HCT116 (cell line): ENCODE measurements at places on chromosomes 6 and 20.

- DNase-seq: peak; percentile 43
Measured at GRCh38 chr20:39048000-39048696, 86.0 kb downstream of the DHX35 start.

GRCh38 chr6:143262859-143263258 is 187.6 kb downstream of the ADAT2 start:
- no peak for DNase-seq

- DNase-seq: no peak
Measured at GRCh38 chr6:144156338-144156737, 6.0 kb downstream of the STX11 start.

DNA sequence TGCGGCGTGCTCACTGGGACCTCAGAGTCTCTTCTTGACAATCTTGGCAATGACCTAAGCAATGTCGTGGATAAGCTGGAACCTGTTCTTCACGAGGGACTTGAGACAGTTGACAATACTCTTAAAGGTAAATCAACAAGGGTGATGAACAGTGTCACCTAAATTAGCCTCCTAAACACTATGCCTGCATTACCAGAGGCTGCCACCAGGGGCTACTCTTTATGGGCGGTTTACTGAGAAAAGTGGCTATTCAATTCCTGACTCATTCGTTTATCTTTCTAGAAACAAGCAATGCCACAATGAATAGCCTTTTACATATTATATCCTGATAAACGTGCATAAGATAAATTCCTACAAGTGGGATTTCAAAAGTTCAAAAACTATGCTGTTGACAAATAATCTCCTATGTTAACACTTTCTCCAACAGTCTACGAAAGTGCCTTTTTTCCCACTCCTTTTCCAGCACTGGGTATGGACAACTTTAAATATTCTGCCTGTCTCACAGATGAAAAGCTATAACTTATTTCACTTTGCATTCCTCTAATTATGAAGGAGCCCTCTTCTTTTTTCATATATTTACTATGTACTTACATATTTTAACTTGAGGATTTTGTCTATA is 1.3 kb downstream of the BPIFA2 start:
- no peak for DNase-seq

GRCh38 chr20:34567892-34568865 is 9.7 kb downstream of the MAP1LC3A start:
- no peak for DNase-seq

- DNase-seq: no peak
Measured at GRCh38 chr6:95589067-95589466, 11.7 kb downstream of the MANEA start.

DNA sequence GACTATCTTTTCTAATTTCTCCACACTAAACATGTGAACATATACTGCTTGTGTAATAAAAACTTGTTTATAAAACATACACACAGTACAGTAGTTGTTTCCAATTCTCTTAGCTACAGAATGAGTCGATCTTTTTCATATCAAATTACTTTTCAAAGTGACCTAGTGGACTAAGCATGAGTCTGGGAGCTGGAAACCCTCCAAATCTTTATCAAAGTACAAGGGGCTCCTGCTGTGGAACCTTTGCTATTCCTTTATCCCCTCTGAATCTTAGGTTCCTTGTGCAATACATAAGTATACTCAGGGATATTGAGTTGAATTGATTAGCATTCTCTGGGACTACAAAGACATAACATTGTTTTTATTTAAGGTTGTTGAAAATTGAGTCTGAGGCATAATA is 48.7 kb upstream of the TAB2 start:
- DNase-seq: no peak

DNA sequence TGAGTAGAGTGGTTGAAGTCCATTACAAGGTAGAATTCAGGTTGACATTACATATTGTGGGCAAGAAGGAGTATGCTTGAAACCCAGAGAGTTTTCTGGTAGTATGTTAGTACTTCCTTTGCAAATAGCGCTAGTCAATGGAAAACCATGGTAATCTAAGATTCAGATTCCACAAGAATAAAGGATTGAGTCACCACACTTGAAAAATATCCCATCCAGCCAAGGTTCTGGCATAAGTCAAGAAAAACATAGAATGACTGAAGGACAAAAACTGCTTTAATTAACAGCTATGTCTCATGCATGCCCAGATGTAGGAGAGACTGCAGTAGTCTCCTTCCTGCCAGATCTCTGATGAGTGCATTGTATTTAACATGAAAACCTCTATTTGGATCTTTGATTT is 469.8 kb downstream of the BMP2 start:
- no peak for DNase-seq

GRCh38 chr6:42434237-42434636 is 17.5 kb downstream of the TRERF1 start:
- DNase-seq: no peak

- DNase-seq: no peak
Measured at GRCh38 chr6:165637586-165637985, 25.5 kb downstream of the PDE10A start.

DNA sequence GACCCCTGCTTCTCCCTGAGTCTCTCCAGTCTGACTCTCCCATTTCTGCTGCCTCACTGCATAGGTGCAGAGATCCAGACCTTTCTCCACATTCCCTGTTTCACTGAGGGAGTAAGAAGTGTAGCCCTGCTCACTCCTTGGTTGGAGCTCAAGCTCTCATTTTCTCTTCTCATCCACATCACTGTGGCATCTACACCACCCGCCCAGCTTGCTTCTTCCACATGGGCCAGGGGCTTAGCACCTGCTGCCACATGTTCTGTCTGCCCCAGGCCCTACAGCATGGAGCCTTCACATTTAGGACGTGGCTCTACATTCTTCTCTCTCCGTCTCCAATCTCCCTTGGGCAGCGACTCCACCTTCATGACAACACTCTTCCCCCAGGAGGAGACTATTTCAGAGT is 8.5 kb upstream of the GSTA5 start:
- no peak for DNase-seq

- no peak for DNase-seq
Measured at GRCh38 chr6:88050140-88050818, 2.6 kb downstream of the SPACA1 start.

GRCh38 chr6:89037141-89037900 is 43.2 kb upstream of the PNRC1 start:
- DNase-seq: no peak

DNA sequence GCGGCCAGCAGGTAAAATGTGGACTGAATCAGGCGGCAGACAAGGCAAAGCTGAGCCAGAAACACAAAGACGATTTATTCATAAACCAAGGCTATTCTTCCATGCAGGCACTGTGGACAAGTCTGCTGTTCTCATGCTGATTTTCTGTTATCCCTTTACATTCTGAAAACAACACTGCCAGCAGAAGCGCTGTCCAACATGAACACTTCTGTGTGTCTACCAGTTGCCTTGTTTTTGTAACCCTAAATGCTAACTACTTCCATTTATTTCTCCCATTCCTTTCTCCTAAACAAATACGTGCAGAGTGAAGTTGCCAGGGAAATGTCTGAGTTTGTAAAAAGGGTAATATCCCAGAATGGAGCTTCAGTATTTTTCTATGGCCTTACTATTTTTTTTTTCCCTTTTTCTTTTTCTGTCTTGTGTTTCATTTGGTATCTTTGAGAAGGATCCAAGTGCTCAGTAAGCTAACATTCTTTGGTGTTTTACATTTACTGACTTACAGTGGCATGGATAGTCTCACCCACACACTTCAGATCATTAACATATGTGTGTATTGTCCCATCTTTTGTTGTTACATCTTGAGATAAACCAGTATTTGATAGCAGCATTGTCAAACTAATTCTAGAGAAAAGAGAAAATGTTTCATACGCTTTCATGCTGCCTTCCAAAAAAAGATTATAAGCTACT is 1308.9 kb upstream of the MAP3K7 start:
- no peak for DNase-seq

GRCh38 chr6:109024784-109025183 is 69.9 kb downstream of the SESN1 start:
- no peak for DNase-seq
